ENCODE measurements at places on chromosomes 1 and 21.

GRCh38 chr1:167066333-167067122 lies 23.6 kb downstream of the GPA33 start:
- DNase-seq = peak; percentile 61

GRCh38 chr1:194309697-194310096 lies 1123.3 kb upstream of the B3GALT2 start:
- DNase-seq = no peak

- no peak for DNase-seq
These were observed 102.7 kb downstream of the ARHGEF10L start for GRCh38 chr1:17642169-17642568.

DNA sequence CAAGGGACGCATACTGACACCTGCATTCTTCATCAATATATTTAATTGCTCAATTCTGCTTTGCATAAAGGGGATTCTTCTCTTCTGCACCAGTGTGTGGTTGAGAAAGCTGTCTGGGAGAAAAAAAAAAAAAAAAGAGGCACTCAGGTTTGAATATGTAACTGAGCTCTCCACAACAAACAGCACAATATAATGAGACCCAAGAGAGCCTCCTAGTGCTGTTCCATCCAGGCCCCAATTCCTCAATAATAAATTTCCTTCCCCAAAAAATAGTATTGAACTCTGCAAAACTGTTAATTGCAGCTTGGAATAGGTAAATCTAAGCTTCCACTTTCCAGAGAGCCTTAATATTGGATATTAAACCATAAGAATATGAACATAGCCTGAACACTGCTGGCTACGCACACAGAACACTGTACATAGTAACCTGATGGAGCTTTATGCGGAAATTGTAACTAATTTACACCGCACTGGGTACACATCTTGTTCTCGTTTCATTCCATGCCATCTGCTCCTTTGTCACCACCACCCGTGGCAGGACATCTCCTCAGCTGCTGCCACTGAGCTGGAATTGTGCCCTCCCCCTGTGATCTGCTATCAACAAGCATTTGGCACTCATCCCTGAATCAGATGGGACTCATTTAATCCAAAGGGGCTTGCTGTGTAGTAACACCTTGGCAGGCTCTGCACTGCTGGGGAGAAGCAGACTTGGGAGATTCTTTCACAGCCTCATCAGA lies 272.0 kb downstream of the HHIPL2 start:
- DNase-seq = no peak

DNA sequence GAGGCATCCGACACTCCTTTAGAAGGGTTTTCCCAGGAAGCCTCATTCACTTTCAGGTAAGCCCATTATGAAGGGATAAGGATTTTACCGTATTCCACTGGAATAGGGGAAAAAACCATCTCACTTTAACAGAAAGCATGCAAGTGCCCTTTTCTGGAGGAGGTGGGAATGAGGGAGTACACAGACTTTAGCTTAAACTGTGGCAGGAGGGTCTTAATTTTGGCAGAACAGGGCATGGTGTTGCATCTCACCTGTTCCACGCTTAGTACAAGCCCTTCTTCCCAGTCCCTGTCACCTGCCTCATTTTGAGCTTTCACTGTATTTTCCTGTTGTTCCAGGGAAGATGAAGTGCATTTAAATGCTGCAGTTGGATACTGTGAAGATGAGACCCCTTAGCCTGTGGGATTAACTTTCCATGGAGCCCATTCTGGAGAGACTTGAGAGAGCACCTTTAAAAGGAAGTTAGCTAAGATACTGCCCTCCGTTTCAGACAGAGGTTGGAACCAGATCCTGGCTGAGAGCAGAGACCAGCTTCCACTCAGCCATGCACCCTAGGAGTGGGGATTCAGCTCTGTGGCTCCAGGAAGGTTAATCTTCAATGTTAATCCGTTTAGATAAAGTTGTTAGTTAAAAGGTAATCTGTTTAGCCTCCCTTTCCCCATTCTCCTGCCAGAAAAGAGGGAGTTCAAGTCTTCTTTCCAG lies 42.6 kb downstream of the PBX1 start:
- no peak for DNase-seq

DNA sequence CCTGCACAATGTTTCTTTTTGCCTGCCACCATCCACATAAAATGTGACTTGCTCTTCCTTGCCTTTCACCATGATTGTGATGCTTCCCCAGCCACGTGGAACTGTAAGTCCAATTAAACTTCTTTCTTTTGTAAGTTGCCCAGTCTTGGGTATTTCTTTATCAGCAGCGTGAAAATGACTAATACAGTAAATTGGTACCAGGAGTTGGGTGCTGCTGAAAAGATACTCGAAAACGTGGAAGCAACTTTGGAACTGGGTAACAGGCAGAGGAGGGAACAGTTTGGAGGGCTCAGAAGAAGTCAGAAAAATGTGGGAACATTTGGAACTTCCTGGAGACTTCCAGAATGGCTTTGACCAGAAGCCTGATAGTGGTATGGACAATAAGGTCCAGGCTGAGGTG lies 425.3 kb downstream of the GPATCH2 start:
- no peak for DNase-seq

- DNase-seq = no peak
These were observed 67.9 kb downstream of the CYYR1 start for GRCh38 chr21:26505211-26505610.

DNA sequence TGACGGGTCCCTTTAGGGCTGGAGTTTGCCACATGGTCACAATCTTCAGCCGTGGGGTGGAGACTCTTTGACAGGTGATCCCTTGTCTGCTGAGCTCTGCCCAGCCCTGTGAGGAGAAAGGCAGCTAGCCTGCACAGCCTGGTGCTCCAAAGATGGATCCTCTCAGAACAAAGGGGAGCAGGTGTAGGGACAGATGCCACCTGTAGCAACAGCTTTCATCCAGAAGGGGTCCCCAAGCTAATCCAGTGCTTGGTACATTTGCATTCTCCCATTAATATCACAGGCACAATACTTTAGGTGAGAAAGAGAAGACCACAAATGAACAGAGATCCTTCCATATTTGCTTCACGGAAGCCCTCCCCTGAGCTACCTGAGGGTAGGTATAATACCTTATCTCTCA lies 93.2 kb downstream of the CCDC185 start:
- DNase-seq = no peak

- peak; percentile 51 for DNase-seq
These were observed 6.8 kb downstream of the JMJD4 start for GRCh38 chr1:227728059-227728891.

DNA sequence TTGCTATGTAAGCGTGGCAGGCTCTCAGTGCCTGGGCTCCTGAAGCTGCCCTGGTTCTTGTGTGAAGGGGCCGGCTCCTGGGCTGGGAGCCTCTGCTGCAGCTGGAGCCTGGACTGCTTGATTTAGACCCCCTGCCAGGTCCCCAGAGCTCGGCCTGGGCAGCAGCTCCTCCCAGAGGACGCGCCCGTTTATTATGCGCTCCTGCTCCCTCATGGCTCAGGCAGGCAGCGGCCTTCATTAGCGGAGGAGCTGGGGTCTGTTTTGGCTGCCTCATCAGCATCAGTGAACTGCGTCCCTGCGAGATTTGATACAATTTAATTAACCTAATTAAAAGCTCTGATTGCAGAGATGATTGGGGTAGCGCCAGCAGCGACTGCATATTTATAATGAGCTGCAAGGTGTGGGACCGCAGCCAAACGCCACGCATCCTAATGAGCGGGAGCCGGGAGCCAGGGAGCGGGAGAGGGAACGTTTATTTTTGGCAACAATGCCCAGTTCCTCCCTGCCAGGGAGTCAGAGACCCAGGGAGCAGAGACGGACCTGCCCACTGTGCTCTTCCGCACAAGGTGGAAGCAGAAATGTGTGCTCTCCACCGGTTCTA lies 16.6 kb downstream of the UTP11 start:
- no peak for DNase-seq

DNA sequence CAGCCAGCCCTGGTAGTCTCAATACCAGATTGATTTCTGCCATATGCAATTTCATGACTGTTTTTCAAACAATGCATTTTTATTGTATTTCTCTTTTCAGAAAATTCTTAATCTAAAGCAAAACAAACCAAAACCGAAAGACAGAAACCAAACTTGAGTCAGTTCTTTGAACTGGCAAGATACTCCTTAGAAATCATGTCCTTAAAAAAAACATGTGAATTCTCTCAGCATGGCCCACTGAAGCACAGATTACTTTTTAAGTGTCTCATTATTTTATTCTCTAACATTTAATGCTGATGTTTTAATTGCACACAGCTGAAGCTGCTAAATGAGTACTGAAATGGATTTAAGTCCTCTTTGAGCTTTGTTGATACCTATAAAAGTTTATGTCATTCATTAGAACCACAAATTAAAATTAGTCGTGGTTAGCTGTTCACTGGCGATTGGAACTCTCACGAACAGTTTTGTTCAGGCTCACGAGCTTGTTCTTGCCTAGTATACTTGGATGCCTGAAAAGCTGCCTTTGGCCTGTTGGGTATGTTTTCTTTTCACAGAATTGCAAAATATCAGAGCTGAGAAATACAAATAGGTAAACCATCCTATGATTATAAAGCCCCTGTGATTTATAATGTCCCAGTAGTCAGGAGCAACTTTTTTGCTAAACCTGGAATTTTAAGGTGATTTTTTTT lies 87.5 kb downstream of the CAMTA1 start:
- no peak for DNase-seq

DNA sequence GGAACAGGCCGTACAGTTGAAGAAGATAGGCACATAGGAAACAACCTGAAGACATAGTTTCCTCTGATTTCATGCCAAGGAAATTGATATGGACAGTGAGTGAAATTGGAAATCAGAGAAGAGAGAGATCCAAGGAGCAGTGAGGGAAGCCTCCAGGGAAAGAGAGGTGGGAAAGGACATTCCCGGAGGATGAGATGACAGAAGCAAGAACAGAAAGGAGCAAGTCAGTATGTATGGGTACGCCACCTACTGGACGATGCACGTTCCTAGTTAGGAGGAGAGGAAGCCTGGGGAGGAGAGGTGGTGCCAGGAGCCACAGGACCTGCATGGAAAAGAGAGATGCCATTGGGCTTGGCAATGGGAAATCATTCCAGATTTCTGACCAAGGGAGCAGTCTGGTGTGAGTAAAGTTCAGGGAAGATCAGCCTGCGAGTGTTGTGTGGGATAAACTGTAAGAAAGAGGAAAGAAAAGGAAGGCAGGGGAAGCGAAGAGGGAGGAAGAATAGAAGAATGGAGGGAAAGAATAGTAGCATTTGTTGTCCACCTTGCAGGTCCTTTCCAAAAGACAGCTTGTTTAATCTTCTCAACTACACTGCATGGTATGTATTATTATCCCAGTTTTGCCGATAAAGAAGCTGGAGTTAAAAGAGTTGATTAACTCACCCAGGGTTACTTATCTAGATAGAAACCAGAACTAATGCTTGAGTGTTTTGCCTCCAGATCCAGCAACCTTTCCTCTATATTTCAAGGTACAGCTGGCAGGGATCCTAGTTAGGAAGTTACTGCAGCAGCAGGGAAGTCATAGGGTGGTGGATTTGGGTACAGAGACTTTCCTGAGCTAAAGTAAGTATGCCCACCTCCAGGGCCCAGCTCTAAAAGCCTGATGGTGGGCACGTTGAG lies 27.4 kb downstream of the C1orf116 start:
- DNase-seq = no peak

GRCh38 chr21:14589855-14590563 lies 43.9 kb upstream of the SAMSN1 start:
- DNase-seq = no peak

- no peak for DNase-seq
These were observed 21.2 kb downstream of the CEP170 start for GRCh38 chr1:243233908-243234307.

DNA sequence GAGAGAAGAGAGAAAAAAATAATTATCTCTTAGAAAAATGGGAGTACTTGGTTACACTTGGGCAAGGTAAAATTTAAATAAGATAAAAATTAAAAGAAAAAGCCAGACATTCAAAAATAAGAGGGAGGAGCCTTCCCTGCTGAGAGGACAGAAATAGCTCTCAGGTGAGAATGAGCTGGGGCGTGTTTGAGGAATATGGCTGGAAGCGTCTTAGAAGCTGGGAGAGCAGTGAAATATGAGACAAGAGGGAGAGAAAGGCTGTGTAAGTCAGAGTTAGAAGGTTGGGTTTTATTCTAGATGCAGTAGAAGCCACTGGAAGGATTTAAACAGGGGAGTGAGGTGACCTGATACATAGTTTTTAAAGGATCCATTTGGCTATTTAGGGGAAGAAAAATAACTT lies 154.2 kb upstream of the L1TD1 start:
- no peak for DNase-seq

DNA sequence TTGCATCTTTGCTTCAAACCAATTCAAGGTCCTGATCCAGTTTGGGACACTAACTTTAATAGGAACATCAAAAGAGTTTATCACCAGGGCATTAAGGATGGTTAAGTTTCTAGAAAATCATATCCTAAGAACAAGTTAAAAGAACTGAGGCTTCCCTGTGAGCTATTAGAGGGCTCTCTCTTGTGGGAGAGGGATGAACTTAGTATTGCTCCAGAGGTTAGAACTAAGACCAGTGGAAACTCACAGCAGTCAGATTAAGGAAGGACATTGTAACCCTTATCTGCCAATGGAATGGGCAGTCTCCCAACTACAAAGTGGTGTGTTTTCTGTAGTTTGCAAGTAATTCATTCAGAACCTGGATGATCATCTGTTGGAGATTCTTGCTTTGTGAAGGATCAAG lies 36.8 kb downstream of the UBE2U start:
- DNase-seq = no peak

- DNase-seq = no peak
These were observed 280.2 kb upstream of the USP25 start for GRCh38 chr21:15449556-15449955.

- no peak for DNase-seq
These were observed 153.9 kb downstream of the GRIK3 start for GRCh38 chr1:36880155-36881067.

DNA sequence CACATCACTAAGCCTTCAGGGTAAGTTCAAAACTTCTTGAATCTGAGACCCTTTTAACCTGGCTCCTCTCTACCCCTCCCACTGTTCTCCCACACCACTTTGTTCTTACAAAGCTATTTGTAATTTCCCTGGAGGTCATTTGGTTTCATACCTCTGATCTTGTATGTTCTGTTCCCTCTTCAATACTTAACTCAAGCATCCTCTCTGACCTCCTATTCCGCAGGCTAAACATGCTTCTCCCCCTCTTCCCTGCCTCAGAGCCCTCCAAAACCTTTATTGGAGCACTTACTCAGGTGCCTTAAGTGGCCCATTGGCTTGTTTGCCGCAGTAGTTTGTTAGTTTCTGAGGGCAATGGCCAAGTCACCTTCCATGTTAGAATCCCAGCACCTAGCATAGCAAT lies 54.8 kb downstream of the SSX2IP start:
- DNase-seq = no peak

- DNase-seq = no peak
These were observed 346.7 kb downstream of the USP25 start for GRCh38 chr21:16076465-16076864.

- no peak for DNase-seq
These were observed 267.9 kb downstream of the PTPRU start for GRCh38 chr1:29504196-29504595.

- DNase-seq = no peak
These were observed 348.8 kb downstream of the KIF26B start for GRCh38 chr1:245503548-245503947.

GRCh38 chr1:84497631-84498275 lies 8.4 kb upstream of the SPATA1 start:
- no peak for DNase-seq

- no peak for DNase-seq
These were observed 32.2 kb upstream of the GNG5 start for GRCh38 chr1:84538599-84538998.

Data from activated CD4-positive, CD25-positive, alpha-beta regulatory T cell (primary cell).